ENCODE measurements at places on chromosomes 7 and 10.

DNA sequence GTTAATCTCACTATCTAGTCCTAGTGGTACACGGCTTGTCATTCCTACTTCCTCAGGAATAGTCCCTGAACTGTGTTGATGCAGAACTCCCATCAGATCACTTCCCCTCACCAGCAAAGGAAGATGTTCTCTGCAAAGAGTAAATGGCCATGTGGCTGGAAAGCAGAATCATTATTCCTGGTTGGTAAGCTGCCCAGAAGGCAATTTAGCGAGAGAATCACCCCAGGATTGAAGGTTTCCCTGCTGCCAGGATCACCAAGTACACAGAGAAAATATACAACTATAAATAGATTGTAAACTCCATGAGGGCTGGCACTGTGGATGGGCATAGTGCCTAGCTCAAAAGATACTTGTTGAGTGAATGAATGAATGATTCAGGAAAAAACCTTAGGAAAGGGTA is 115.0 kb downstream of the GFRA1 start:
- ATAC-seq: no peak

GRCh38 chr10:100876585-100877460 is 35.9 kb upstream of the SLF2 start:
- ATAC-seq: no peak

DNA sequence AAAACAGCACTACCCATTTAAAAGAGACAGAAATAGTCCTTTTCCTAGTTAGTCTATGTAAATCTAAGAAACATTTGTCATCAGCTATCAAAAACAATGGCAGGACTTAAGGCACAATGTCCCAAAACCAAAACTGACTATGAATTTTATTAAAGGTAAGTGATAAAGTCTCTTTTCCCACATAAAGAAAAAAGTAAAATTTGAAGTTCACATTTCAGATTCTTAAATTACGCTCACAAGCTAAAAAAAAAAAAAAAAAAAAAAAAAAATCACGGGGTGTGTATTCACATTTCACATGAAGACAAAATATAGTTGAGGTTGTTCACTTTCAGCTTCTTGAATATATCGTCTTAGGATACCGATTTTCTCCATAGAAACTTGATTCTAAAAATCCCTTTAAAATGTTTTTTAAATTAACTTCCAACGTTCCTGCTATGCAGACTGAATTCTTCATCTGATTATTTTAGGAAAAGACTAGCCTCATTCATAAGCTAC is 1.6 kb downstream of the P4HA1 start:
- no peak for ATAC-seq

DNA sequence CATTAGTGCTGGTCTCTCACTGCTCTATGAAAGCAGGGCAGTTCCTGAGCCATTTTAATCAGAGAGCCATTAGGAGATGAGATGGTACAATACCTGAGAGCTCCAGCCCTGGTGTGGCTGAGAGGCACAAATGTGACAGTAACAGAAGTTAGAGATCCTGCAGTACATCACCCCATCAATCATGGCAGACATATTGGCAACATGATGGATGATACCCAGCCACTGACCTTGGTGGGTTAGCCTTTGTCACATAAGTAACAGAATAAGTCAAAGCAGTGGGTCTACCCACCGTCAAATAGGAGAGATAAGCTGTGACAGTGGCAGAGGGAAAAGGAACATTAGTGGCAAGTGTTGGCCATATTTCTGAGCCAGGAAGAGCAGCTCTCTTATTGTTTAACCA is 53.3 kb upstream of the NXPH1 start:
- ATAC-seq: no peak

- ATAC-seq: no peak
Measured at GRCh38 chr10:95651346-95652060, 5.0 kb downstream of the ALDH18A1 start.

GRCh38 chr7:5831196-5831595 is 49.4 kb upstream of the OCM start:
- no peak for ATAC-seq

DNA sequence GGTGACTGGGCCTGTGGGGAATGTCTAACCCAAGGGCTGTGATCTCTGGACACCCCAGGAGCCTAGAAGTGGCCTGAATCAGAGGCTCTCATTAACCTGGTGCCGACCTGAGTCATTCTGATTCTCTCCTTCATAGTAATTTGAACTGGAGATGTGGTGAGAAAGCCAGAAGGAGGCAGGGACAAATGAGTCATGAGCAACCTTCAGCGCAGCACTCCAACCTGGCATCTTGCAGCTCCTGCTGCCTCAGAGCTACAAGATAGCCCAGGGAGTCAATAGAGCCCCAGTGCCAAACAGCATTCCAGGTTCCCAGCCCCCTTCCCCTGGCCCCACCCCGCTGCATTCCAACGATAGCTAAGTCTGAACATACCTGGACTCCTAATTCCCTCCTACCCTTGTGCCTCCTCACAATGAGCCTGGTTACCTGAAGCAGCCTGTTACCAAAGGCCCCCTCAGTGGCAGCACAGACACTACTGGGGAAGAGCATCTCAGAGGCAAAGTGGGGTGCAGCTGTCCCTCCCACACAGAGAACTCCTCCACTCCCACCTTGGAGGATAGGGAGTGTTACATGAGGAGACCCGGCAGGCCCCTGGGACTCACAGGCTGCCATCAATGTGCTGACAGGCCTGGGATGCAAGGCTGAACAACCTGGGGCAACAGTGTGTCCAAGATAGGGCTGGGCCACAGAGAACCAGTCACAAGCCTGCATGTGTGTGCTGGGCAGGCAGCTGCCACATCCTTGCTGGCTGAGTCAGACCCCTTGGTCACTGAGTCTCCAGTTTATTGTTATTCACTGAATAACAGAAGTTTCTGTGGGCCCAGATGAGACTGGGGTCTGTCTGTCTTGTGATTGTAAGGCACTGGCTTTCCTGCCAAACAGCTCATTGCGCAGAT is 76.8 kb upstream of the LEP start:
- ATAC-seq: no peak

DNA sequence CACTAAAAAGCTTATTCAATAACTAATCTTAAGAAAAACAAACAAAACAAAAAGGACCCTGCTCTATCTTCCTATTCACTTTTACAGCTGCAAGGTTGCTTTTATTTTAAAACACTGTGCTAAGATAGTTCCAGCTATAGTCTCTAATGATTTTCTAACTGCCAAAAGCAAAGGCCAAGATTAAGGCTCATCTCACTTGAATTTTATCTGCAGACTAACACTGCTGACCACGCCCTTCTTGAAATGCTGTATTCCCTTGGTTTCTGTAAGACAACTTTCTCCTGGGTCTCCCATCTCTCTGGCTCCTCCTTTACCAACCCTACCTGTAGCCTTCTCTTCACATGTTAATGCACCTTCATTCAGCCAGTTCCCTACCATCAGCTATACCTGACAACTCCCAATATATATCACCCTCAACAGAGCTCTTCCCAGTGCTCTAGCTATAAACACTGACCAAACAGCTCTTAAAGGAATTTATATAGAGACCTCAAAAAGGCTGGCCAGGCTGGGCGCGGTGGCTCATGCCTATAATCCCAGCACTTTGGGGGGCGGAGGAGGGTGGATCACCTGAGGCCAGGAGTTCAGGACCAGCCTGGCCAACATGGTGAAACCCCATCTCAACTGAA is 11.7 kb downstream of the SRPK2 start:
- ATAC-seq: no peak

DNA sequence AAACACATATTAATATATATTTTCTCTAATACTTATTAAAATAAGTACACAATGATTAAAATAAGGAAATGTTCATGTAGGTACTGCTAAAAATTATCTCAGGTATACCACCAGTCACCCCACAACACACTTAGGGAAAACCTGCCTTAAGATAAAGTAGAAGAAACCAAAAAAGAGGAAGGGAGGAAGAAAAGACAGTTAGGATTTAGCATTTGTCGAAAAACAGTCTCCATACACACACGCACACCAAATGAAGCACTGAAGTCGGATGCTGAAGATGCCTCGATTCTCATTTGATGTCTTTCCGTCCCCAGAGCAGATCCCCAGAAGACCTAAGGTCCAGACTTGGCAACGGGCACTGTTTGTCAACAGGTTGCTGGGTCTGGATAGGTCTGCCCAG is 30.0 kb upstream of the ARID5B start:
- no peak for ATAC-seq

DNA sequence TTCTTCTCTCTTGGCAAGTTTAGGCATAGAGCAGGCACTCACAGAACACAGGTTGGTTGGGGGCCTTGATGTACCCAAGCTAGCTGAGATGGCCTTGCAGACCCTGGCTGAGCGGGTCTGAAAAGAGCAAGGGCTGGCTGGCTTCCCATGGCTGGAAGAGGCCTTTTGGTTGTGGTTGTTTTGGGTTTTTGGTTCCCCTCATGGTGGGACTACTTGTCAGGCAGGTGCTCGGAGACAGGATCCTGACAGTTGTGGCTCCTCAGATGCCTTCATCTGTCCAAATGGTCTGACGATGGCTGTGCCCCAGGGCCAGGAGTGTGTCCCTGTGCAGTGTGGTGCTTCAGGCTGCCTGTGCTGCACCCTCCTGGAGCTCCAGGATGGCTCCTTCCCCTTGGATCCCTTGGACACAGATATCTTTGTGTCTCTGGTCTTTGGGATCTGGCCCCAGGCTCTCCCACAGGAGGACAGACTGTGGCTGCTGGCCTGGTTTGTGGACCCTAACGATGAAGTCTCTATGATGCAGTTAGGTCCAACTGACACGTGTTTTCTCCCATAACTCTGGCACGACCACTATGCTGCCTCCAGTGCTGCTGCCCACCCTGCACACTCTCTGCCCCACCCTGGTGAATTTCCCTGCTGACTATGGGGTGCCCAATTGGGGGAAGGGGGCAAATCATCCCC is 321.5 kb upstream of the ZNF32 start:
- ATAC-seq: no peak

GRCh38 chr7:16083931-16084330 is 337.4 kb downstream of the CRPPA start:
- no peak for ATAC-seq
